KG1 (cell line): ENCODE measurements at places on chromosomes 6 and 20.

DNA sequence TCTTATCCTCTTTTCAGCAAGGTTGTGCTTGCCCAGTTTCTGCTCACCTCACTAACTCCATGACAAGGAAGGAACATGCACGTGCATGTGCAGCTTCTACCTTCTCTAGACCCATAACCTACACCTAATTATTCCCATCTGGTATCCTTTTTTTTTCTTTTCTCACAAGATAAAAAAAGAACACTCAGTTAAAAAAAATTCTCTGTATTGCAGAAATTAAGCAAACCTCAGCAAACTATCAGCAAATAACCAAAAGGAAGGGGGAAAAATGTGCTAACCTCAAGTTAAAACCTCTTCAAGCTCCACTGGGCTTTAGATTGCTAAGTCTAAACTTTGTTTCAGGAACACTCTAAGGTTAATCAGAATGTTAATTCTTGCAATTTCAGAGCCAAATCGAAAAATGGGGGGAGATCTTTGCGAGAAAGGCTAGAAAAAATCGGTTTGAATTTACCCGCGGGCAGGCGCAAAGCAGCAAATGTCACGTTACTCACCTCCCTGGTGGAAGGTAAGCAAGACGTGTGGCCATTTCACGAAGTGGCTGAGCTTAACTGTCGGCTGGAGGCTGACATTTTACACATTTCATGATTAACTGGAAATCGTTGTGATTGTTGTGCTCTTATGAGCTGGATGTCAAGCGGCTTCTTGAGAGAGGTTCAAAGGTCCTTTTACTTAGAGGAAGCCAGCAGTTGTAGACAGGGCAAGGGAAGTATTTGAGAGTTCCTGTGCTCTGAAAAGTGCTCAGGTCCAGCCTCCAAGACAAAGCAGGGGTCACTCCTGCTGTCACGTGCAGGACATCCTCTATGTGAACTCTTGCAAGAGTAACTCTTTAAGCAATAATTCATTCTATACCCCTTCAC lies 19.1 kb downstream of the TFAP2B start:
- DNase-seq = no peak

GRCh38 chr6:10621213-10621612 lies 73.2 kb downstream of the C6orf52 start:
- DNase-seq = no peak

DNA sequence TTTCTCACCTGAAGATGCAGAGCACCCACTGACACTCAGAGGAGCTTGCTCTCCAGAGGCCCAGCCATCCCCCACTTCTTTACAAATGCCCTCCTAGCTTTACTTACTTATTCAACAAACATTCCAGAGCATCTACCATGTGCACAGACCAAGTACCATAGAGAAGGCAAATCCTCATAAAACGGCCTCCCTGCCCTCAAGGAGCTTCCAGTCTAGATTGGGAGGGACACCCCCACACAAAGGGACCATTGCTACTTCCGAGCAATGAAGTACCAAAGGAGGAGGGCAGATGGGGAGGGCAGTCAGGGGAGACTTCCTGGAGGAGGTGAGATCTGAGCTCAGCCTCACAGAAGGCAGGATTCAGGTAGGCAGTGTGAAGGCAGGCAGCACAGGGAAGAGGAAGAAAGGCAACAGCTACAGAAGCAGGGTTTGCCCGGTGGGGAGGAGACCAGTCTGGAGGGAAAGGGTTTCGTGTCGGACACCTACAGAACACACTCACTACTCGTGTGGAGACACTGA lies 108.0 kb downstream of the ZMYND8 start:
- no peak for DNase-seq

DNA sequence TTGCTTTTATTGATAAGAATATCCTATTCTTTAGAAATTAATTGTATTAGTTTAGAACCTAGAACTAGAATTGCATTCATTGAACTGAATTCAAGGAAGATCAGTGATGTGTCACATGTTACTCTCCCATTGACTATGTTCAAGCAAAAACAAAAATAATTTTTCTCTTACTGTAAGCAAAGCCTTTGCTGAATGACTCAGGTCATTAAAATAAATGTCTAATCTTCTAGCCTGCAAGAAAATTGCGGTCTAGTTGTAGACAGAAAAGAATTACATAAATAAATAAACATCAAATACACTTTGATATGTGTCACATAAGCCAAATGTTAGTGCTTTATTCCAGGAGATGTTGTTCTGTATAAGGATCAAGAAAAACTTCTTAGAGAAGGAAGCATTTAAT lies 387.9 kb downstream of the ADGRB3 start:
- no peak for DNase-seq

GRCh38 chr6:125807293-125807692 lies 16.5 kb downstream of the NCOA7 start:
- no peak for DNase-seq

DNA sequence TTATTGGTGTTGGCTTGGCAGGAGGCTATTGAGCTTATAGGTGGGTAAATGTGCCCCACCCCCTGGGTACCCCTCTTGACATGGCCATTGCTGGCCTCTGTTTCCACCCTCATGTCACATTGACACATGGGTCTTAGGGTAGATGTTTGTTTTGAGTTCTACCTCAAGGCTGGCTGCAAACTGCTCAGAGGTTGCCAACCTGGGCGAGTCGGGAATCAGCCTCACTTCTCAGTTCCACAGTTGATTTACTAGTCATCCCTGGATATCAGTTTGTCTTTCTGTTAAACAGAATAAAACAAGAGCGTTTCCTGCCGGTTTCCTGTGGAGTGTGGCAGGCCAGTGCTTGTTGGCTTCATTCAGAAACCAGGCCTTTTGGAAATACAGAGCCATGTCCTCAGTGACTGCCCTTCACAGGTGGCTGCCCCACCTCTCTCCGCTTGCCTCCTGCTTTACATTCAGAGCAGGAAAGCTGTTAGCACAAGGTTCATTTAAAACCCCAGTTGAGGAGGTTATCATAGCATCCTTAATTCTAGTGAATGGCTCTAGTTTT lies 105.6 kb downstream of the TCP11 start:
- no peak for DNase-seq

GRCh38 chr6:74249658-74250057 lies 553.7 kb downstream of the CD109 start:
- DNase-seq = no peak

DNA sequence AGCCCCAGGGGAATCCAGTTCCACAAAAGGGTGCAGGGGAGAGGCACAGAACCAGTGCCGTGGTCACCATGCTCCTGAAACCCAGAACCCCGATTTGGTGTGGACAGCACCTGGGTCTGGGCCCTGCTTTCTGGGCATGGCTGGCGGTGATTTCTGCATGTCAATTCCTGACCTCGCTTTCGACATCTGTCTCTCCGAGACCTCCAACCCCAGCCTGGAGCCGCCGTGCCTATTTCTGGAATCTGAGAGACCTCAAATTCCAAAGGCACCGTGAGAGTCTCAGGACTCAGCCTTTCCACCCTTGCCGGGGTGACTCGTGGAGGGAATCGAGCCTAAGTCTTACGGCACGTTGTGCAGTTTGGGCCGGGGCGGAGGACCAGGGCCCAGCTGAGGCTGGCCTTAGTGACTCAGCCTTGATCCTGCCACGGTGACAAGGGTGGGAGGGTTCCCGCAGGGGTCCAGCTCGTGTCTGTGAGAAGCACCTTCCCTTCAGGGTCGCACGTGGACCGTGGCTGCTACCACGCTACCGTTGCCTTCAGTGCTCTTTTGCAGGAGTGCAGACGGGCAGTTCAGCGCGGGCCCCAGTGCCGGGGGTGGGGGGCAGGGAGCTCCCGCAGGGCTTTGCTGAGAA lies 133.7 kb downstream of the PXDC1 start:
- DNase-seq = no peak

- no peak for DNase-seq
Observed at GRCh38 chr6:121847806-121848522, 412.5 kb downstream of the GJA1 start.

GRCh38 chr6:9927275-9927674 lies 487.6 kb downstream of the TFAP2A start:
- DNase-seq = no peak

- DNase-seq = no peak
Observed at GRCh38 chr6:19788686-19789085, 48.5 kb upstream of the ID4 start.

DNA sequence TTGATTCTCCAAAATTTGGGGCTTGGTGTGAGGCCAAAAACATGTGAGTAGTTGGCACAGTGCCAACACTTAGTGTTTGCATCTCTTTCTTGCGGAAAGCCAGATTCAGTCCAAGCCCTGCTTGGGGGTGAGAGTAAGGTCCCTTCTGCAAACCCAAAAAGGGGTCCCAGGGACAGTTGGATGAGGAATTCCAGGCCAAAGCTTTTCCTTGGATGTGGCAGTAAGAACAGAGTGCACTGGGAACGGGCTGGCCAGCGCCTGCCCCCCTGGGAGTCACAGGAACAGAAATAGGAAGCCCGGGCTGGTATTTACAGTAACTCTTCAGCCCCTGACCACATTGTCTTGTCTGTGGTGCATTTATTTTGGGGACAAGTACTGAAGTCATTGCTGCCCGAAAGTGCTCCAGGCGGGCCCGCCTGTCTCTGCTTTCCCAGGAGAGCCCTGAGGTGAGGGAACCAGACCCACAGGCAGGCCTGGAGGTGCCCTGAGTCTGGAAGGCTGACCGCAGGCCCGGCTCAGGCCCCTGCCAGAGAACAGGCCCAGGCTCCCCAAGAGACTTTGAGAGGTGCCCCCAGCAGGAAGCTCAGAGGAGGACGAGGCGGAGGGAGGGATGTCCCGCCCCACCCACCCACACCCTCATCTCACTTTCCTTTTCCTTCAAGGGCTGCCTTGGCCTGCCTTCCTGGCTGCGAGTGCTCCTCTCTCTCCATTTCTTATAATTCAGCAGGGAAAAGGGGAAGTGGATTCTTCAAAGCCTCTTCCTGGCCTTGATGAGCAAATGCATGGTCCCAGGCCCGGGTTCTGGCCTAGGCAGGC lies 218.4 kb downstream of the MAFB start:
- no peak for DNase-seq

- no peak for DNase-seq
Observed at GRCh38 chr6:137339929-137340559, 120.9 kb upstream of the IFNGR1 start.

- no peak for DNase-seq
Observed at GRCh38 chr20:48776306-48776705, 51.5 kb downstream of the PREX1 start.

DNA sequence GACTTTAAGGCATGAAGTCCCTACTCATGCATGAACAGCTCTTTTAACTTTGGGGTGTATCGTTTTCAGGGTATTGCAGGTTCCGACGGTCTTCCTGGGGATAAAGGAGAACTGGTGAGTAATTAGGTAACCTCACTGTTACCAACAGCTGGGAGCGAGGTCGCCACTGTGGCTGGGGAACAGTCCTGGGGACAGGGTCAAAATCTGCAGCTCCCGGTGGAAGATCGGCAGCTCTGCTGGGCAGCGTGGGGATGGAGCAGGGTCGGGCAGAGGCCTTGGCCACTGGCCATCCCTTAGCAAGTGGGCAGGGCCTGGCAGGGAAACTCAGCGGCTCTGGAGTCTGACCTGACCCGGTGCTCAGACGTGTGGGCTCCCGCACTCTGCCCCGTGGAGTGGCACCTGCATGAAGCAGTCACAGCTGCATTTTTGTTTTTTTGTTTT lies 16.1 kb downstream of the COL9A3 start:
- no peak for DNase-seq

DNA sequence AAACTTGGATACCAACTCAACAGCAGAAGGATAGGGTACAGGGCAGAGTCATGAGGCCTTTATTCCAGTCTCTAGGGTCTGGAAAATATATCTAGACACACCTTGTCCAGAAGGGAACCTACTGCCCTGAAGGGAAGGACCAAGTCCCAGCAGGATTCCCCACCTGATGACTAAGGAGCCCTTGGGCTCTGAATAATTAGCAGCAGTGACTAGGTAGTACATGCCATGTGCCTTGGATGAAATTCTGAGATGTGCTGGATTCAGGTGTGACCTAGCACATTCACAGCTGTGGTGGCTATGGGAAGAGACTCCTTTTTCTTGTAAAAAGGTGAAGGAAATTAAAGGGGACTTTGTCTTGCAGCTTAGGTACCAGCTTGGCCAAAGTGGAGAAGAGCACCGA lies 364.3 kb upstream of the PTCHD4 start:
- no peak for DNase-seq
